ENCODE measurements at places on chromosomes 3 and 15. TPM values are rescaled to one million over a fixed set of nuclear protein-coding genes. Genes with fewer than 3 reads are reported as not detected.

DNA sequence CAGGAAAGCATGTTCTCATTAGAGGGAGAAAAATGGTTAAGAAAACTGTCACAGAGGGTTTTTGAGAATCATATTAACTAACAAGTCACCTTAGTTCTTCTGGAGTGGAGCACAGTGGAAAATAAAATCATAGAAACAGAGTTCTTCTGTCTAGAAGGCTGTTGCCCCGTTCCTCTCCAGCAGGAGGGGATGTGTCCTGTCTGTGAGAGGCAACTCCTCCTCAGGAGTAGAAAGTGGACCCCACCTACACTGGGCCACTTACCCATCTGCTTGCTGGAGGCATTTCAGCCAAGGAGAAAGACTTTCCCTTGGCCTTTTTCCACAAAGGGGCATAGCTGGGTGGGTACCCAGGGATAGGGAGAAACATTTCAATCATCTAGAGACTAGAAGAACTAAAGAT lies 106.6 kb downstream of the SSR3 start:
- DNase-seq = no peak

DNA sequence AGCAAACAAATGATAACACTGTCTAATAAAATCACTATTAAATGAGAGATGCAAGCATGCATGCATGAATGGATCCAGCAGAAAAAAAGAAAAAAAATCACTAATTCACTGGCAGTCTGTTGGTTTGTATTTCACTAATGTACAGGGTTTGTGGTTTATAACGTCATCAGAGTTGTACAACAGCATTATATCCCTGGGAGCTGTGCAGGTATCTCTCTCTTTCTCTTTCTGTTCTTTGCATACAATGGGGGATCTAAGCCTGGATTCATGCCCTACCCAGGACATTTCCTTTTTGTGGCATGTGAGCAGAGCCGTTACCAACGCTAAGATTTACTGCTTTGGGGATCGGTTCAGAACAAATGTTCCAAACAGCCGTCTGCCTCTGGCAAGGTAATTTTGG lies 229.5 kb downstream of the SOX2 start:
- DNase-seq = no peak

GRCh38 chr3:4449043-4449805 lies 17.8 kb downstream of the SUMF1 start:
- no peak for DNase-seq

GRCh38 chr15:92205255-92205739 lies 188.4 kb upstream of the ST8SIA2 start:
- DNase-seq = no peak

GRCh38 chr3:141015481-141015880 lies 35.7 kb upstream of the SPSB4 start:
- DNase-seq = no peak

DNA sequence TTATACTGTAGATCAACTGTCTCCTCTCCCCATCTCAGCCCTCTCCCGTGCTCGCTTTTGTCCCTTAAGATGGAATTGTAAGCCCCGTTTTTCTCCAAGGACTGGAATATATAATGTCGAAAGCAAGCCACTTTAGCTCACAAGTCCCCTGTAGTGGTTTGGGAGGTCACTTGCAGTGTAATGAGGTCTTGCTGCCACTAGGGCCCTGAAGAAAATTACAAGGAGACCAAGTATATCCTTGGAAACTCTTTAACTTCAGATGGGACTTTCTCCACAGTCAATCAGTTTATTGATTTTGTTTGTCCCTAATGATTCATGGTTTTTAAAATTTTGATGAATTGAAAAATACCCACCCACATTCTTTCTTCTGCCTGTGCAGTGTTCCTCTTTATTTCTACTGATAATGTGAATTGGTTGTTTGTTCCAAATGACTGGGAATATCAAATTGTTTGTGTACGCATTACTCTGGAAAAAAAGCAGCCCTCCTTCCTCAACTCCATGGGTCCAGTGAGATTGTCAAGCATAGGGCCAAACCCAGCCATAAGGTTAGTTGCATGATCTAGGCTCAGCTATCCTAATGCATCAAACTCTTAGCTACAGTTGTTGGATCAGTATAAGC lies 294.8 kb downstream of the MCTP2 start:
- no peak for DNase-seq

GRCh38 chr15:71455107-71455506 lies 339.8 kb downstream of the THSD4 start:
- DNase-seq = no peak

- no peak for DNase-seq
Observed at GRCh38 chr3:194449913-194450312, 36.9 kb downstream of the ATP13A3 start.

DNA sequence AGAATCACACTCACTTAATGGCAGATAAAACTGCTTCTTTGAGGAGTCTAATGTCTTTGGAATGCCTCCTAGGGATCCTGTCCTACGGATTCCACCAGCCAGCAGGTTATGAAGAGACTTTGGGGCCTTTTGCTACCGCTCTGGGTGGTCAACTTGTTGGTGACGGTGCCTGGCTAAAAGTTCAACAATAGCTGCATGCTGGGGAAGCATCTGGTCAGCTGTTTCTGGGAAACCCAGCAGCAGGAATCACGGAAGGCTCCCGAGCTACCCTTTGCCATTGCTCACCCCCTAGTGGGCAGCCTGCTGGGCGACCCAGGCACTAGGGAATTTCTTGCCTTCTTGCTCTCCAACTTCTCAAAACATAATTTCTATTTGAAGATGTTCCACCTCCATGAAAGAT lies 263.3 kb downstream of the NEK10 start:
- no peak for DNase-seq

GRCh38 chr3:149274220-149274619 lies 52.6 kb upstream of the CP start:
- DNase-seq = no peak

DNA sequence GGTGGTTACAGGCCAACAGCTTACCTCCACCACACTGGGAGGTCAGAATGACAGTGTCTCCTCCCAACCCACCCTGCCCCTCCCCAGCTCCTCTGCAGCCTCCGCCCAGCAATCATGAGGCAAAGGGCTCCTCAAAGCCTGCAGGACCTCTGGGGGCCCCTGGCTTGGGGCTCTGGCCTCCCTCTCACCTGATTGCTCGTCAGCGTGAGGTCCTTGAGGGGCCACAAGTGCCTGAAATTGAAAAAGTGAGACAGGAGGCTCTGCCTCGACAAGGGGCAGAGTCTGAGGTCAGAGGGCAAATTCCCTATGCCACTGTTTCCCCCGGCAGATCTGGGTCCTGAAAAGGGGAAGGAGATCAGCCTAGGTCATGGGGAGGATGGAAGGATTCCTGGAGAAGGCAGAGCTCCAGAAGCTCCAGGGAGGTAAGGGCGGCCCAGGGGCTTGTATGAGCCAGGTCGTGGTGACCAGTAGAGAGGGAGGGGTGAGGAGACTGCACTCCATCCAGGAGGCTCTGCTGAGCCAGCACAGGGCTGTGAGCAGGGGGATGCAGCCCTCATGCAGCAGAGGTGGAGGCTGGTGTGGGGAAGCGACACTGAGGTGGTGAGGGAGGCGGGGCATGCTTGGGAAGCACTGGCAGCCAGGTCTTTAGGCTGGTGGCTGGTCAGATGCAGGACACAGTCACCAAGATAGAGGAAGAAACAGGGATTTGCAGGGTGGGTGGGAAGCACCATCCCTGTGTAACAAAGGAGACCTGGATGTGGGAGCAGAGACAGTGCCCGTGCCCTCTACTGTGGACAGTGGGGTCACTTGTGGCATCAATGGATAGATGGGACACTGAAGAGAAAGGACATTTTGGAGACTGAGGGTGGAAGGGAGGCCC lies 20.1 kb downstream of the ALS2CL start:
- DNase-seq = no peak

DNA sequence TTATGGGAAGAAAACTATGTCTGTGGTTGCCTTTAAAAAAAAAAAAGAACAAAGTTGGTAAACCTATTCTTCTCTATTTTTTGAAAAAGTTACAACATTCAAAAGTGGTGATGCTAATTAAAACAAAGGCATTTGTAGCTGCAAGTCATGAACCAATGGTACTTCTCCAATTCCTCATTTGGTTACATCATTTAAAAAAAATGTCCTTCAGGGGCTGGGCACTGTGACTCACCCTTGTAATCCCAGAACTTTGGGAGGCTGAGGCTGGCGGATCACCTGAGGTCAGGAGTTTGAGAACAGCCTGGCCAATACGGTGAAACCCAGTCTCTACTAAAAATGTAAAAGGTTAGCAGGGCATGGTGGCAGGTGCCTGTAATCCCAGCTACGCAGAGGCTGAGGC lies 574.6 kb downstream of the VGLL3 start:
- DNase-seq = no peak

GRCh38 chr3:31957106-31957505 lies 24.0 kb downstream of the OSBPL10 start:
- DNase-seq = no peak

DNA sequence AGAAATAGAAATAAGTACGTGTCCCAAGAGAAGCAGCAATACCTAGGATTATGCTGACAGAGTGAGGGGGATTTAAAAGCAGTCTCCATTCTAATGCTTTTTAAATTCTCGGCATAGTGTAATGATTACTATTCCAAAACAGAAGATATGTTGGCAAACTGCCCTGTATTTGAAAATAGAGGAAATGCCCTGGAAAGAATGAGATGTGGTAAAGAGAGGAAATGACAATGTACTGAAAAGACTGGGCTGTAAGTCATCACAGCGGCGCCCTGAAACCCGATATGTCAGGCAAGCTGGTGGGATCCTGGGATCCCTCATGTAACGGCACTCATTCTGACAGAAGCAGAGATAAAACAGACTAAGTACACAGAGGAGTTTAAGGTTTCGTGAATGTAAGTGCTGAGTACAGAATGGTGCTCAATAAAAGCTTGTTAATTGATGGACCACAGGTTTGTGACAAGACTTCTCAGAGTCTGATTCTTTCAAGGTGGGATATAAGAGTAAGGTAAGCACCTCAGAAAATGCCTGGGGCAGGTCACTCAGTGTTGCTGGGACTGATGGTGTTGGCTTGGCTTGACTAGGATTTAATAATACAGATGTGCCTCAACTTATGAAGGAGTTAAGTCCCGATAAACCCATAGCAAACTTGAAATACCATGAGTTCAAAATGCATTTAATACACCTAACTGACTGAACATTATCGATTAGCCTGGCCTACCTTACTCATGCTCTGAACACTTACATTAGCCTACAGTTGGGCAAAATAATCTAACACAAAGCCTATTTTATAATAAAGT lies 91.4 kb downstream of the NFKBIZ start:
- DNase-seq = no peak

DNA sequence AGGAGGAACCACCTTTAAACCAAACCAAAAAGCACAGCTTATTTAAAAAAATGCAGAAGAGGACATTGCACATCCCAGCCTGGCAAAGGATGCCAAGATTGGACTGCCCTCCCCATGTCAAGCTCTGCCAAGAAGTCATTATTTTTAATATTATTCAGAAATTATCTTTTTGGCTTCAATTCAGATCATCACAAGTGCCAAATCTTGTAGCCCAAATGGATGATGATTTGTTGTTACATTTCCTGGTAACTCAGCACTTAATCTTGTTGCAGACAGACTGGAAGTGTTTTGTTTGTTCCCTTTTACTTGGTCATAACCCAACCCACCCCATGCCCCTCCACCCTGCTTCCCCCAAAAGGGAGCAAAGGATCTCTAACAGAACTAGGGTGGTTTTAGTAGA lies 28.1 kb upstream of the LXN start:
- no peak for DNase-seq

The SELENOT gene
- 46.7 TPM for polyA plus RNA-seq

The FGF7 gene
- 13.4 TPM for polyA plus RNA-seq

The CASR gene
- polyA plus RNA-seq = not detected

The IL17RD gene
- 22.1 TPM for polyA plus RNA-seq

The TMEM44 gene
- 26.7 TPM for polyA plus RNA-seq

The GABRR3 gene
- polyA plus RNA-seq = not detected

The CD47 gene
- 59.5 TPM for polyA plus RNA-seq

The GATA2 gene
- 2.9 TPM for polyA plus RNA-seq

All from forelimb muscle (tissue), 1 donor.